ENCODE measurements at places on chromosomes 5 and 9.
A peak's percentile ranks its signal among the peaks of the same experiment; 100 is the strongest.

- peak; percentile 56 for DNase-seq
These were observed 21.5 kb upstream of the ARHGAP26 start for GRCh38 chr5:142748568-142749249.

DNA sequence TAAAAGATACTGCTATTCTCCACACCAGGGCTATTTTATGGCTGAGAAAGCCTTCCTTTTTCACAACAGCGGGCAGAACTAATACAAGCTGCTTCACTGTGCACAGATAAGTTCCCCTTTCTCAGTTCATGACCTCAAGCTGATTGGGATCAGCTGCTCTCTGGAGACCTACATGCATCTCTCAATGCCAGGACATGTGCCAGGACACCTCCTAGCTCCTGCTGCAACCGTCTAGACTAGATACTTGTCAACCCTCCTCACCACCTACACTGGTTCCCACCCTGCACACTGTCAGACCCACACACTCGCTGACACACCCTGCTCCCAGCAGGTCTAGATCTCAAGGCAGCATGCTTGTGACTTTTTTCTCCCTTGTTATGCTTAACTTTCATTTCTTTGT, 39.8 kb downstream of the STARD4 start:
- DNase-seq, result no peak

DNA sequence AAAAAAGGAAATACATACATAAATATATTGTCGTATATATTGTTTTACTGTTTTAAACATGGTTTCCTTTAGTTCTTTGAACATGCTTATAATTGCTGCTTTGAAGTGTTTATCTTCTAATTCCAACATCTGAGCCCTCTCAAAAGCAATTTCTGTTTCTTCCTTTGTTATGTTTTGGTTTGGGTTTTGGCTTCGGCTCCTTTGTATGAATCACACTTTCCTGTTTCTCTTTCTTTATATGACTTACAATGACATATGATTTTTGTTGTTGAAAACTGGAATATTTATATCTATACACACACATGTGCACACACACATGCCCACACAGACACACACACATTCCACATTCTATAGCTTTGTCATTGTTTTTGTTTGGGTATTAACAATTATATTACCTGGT, 1206.7 kb downstream of the CDH12 start:
- DNase-seq, result no peak

DNA sequence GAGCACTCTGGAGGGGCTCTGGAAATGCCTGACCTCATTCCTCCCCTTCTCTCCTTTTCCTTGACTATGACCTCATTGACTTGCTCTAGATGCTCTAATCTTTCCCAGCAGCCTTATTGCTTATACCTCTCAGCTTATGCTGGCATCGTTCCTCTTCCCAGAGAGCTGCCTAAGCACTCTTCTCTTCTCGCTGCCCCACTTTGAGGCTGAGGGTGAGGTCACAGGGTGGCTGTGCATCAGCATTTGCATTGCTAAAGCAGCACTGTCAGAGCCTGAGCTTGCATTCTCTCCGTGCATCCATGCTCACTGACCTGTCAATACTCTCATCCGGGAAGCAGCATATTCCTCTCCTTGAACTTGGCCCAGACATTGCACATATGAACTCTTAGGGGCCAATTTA, 96.4 kb upstream of the NTRK2 start:
- no peak for DNase-seq

- DNase-seq, result no peak
These were observed 1.9 kb downstream of the STOM start for GRCh38 chr9:121368138-121368522.

DNA sequence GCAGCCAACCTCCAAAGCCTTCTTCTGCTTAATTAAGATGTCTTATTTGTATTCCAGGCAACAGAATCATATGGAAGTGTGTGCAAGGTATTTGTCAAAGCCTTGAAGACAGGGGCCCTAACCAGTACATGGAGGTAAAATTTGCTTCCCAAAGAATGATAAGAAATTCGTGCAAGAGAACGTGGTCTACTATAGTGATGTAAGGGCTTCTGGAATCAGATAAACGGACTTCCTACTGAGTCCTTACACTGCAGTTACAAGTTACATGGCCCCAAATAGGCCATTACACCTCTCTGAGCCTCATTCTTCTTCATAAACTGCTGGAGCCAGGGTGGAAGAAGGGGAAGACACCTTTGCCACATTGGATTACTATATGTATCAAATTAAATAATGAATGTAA, 15.9 kb upstream of the ISOC1 start:
- DNase-seq, result no peak

Measured in OCI-LY7 (cell line).